ENCODE measurements at places on chromosomes 1 and 21.

- DNase-seq, result no peak
These were observed 68.9 kb downstream of the HUNK start for GRCh38 chr21:31941694-31942093.

DNA sequence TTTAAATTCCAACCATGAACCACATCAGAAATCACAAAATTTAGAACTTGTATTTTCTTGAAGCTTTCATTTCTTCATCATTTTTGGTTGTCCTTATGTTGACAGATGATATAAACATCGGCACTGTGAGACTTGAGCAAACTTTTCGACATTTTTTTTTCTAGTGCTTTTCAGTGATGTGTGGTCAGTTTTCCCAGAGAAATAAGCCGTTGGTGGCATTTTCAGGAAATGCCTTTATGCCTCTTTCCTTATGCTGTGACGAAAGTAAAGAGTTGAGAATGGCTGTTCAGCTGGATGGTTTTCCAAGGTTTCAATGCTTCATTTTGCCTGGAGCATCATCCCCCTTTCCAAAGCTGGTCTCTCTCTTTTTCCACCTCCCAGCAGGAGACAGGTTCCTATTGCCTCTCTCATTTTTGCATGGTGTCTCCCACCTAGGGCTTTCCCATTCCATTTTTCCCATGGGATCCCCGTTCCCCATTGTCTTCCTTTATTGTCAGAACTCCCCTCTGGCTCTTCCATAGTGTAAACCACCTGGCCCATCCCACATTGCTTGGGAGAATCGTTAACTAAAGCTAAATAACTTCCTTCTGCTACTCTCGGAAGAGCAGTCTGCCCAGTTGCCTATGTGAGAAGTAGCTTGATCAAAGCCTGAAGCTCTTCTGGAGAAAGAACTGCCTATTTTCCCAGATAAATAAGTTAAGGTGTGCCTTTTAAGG is 61.4 kb upstream of the DYNLT5 start:
- DNase-seq, result no peak

DNA sequence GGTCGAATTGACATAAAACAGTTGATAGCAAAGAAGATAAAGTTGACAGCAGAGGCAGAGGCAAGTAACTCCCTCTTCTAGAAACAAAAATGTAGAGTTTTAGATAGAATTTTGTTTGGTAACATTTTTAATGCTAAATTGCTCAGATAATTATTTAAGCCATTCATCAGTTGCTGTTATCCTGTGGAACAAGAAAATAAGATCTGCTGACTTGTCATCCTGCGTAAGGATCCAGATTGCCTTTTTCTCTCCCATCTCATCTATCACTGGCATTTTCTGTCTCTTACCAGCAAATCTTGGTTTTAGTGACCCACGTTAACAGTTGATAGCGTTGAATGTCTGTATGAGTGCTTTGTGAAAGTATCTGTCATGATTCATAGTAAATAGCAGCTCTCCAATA is 29.8 kb downstream of the SOAT1 start:
- no peak for DNase-seq

DNA sequence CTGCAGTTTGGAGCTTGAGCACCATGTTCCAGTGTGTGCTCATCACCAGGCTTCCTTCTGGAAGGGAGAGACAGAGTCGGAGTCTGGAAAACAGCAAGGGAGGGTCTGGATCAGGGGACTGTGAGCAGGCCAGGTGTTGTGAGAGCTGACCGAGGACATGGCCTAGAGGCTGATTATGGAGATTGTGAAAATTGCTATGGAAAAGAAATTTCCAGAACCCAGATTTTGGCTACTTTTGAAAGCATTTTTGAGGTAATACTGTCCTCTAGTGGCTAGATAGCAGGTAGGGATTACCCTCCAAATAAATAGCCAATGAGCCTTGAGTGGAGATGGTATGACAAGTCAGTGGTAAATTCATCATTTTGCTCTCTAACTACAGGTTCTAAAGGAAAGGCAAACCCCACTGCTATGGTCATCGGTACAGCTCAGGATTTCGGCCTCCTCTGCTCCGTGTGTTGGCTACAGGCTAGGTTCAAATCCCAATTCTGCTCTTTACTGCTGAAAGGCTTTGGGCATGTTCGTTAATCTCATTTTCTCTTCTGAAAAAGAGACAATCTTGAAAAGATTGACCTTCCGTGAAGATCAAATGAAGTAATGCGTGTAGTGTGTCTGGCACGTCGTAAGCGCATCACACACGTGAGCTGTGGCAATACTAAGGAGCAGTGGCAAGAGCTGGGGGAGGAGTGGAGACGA is 1.0 kb upstream of the HAO2 start:
- peak; percentile 28 for DNase-seq

DNA sequence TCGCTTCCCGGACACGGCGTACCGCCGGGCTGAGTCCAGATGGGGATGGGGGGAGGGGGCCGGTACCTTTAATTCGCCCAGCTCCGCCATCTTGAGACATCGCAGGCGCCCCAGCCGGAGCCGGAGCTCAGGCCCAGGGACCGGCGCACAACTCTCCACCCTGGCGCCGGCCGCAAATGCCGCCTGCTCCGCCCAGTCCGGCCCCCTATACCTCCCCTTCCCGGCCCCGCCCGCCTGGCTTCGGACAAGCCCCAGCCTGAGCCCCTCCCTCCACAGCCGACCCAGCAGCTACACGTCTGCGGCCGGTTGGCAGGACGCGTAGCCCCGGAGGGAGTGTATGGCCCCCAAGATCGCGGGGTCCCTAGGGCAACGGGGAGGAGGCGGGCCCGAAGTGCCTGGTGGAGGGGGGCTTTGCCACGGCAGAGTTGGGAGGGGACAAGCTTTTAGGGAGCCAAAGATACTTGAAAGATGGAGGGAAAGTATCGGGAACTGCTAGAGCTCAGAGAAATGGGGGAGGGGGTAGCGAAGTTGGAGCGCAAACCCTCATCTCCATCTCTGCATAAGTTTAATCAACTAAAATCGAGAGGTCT is at the start of gene PIAS3:
PIAS3 (minus strand) TSS at position 181 of the 590 bp plus-strand sequence; CDS start at position 90, 91 bp downstream.
- peak; percentile 96 for DNase-seq

DNA sequence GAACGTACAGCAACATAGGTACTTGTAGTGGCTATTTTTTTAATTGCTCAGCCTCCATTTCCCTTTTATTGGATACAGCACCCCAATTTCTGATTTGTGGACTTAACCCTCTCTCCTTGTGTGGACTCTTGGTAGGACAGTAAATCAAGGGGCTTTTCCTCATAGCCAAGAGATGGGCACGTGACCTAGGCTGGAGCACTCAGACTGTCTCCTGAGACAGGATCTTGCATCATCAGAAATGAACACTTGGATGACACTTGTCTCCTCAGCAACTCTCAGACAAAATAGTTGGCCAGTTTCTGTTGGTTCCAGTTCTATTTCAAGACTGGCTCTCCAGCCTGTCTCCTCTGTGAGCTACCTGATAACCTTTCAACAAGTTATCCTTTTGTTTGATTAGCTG is 112.9 kb upstream of the ZNF678 start:
- DNase-seq, result no peak

- DNase-seq, result peak; percentile 89
These were observed 143.8 kb downstream of the TNFSF18 start for GRCh38 chr1:172906778-172907592.

- no peak for DNase-seq
These were observed 81.7 kb upstream of the DUSP10 start for GRCh38 chr1:221823561-221823960.

DNA sequence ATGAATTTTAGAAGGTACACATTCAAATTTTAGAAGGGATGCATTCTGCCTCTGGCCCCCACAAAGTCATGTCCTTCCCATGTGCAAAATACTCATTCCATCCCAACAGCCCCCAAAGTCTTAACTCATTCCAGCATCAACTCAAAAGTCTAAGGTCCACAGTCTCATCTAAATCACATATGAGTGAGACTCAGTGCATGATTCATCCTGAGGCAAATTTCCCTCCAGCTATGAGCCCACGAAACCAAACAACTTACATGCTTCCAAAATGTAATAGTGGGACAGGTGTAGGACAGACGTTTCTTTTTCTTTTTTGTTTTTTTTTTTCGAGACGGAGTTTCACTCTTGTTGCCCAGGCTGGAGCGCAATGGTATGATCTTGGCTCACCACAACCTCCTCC is 12.5 kb upstream of the WNT2B start:
- no peak for DNase-seq

DNA sequence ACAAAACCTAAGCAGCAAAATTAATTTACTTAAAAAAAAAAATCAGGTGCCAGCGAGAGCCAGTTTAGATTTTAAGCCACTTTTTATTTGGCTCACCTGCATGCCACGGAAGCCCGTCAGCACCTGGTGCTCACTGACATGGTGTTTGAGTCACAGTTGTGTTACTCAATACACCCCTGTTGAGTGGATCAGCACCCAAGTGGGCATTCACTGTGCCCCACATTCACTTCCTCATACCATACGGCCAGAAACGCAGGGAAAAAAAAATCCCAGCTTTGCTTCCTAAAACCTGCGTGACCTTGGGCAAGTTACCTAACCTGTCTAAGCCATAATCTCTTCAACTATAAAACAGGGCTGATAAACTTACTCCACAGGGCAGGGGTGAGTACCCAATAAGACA is 42.8 kb upstream of the SIM2 start:
- no peak for DNase-seq

DNA sequence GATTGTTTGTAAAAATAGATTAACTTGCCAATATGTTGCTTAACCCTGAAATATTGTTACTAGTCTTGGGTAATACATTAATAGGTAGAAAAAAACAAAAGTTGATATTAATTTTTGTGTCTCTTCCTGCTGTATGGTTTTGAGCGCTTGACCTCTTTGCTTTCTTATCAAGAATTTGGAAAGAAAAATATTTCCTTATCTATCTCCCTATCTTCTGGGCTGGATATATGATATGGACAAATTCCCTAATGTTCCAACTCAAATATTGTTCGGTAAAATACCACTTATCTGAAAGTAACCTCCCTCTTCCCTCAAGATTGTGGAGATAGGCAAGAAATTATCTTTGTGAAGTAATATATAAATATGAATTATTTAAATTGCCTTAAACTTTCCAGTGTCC is 57.3 kb downstream of the ADGRL4 start:
- DNase-seq, result no peak

DNA sequence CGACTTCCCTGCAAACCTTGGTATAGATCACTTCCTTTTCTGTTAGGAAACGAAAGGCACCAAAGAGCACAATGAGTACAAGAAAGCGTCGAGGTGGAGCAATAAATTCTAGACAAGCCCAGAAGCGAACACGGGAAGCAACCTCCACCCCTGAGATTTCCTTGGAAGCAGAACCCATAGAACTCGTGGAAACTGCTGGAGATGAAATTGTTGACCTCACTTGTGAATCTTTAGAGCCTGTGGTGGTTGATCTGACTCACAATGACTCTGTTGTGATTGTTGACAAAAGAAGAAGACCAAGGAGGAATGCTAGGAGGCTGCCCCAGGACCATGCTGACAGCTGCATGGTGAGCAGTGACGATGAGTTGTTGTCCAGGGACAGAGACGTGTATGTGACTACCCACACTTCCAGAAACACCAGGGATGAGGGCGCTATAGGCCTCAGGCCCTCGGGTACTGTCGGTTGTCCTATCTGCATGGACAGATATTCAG is 18.5 kb downstream of the FAM89A start:
- DNase-seq, result no peak

- DNase-seq, result peak; percentile 69
These were observed 92.9 kb downstream of the LAMC2 start for GRCh38 chr1:183278739-183279591.

GRCh38 chr1:11531314-11531870 is 52.4 kb downstream of the DISP3 start:
- no peak for DNase-seq

DNA sequence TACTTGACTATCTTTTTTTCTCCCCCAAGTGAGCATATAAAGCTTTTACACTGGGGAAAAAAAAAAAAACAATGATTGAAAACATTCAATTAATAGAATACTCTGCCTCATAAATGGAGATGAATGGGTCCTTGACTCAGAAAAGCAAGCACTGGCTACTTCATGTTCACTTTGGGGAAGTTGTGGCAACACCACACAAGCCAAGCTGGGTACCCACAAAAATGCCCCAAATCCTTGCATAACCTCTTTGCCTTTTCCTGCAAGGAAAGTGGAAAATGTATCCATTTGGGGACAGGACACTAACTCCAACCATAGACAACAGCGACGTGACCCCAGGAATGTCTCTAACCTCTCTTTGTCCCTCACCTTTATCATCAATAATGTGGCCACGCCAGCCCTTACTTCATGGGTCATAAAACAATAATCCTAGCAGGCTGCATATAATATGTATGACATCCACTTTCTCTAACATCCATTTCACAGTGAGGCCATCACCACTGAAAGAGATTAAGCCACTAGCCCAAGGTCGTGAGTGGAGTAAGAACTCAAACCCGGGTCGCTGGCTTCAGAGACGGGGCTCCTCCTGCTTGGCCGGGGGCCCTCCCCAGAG is 2.3 kb downstream of the ECE1 start:
- DNase-seq, result no peak

DNA sequence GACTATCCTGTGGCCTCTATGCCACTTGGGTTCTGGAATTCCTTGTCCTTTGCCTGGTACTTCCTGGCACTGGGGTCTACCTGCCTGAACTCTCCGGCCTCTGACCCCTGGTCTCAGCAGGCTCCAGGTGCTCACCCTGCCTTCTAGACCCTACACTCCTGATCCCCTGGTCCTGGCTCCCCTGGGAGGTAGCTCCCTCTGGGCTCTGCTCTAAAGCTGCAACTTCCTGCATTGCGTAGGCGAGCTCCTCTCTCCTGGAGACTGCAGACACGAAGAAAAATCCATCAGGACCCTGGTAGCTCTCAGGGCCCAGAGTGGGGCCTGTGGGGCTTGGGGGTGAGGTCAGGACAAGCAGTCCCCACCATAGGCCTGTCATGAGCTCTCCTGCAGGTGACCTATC is 7.8 kb upstream of the PLEKHG5 start:
- DNase-seq, result no peak

- no peak for DNase-seq
These were observed 2.7 kb downstream of the DPT start for GRCh38 chr1:168726281-168726680.

DNA sequence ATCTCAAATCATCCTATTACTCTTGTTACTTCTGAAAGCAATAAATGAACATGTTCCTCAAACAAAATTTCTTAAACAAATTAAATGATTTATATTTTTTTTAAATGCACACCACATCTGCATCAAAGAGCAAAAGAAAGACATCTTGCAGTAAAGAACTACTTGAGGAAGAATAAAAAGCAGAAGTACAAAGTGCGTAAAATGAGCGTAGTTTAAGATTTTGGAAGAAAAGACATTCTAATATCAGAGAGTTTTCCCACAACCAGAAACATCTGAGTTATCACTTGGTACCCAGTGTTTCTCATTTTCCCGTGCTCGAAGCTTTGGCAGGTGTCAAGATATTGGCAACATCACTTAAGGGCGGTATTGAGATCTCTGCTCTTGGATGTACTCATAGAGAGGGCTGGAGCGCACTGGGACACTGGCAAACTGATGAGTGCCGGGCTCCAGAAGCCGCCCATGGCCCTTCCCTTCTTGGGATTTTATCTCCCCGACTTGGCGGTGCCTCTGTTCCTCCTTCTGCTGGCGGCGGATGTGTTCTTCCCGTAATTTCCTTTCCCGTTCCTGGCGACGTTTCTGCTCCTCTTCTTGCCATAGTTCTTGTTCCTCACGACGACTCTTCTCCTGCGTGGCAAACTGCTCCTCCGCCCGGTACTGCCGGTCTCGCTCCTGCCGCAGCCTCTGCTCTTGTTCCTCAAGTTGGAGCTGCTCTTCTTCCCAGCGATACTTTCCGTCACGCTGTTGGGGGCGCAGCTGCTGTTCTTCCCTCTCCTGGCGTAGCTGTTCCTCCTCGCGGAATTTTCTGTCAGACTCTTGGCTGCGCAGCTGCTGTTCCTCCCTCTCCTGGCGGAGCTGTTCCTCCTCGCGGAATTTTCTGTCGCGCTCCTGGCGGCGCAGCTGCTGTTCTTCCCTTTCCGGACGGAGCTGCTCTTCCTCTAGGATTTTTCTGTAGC is 7.9 kb downstream of the TCHH start:
- no peak for DNase-seq

- DNase-seq, result no peak
These were observed at the start of gene PLPPR5 for GRCh38 chr1:99004861-99005442. TSS of gene PLPPR5 (minus strand) at chr1:99004861. CDS start at chr1:99004671, 190 bp downstream.

All from foreskin fibroblast (primary cell).